ENCODE measurements at places on chromosomes 7 and 10.

DNA sequence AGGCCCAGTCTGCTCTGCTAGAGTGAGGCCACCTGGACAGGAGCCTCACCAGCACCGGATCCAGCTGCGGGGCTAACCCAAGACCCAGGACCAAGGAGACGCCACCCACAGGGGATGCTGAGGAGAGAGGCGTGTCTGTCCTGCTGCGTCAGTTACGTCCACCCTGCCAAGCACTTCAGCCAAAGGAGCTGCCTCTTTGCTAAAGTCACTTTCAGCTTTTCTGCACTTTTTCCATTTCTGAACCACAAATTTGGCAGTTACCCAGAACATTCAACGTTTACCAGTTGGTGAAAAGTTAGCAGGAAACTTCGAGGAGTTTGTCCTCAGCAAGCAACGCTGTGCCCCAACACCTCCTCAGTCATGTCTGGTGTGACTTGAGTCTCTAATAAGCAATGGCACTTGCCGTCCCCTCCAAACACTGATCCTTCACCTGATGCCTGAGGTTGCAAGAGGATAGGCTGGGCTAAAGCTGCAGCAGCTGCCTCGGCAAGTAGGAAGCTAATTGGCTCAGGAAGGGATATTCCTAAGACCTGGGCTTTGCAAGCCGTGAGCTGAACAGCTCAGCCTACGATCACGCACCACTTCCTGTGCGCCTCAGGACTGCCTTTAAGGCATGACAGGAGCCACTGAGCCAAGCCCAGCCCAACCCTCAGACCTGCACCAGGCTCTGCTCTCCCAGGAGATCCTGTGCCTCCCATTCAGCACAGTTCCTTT, 40.1 kb downstream of the KCNH2 start:
- peaks cover 56% of the 10 kb centered on the region for H3K27me3 ChIP-seq
- DNase-seq = no peak
- no peaks in the 10 kb centered on the region for H3K4me1 ChIP-seq
- no peaks in the 10 kb centered on the region for H3K36me3 ChIP-seq
- H3K4me3 ChIP-seq = no peak overlapping the region

GRCh38 chr7:72069263-72069662, 342.9 kb downstream of the CALN1 start:
- H3K4me3 ChIP-seq = no peak overlapping the region
- H3K27ac ChIP-seq = no peak overlapping the region
- no peaks in the 10 kb centered on the region for H3K4me1 ChIP-seq
- H3K36me3 ChIP-seq = no peaks in the 10 kb centered on the region
- no peaks in the 10 kb centered on the region for H3K27me3 ChIP-seq
- DNase-seq = no peak

GRCh38 chr7:44216019-44216418, 15.2 kb downstream of the YKT6 start:
- H3K36me3 ChIP-seq = peaks cover 63% of the 10 kb centered on the region
- H3K27ac ChIP-seq = no peak overlapping the region

DNA sequence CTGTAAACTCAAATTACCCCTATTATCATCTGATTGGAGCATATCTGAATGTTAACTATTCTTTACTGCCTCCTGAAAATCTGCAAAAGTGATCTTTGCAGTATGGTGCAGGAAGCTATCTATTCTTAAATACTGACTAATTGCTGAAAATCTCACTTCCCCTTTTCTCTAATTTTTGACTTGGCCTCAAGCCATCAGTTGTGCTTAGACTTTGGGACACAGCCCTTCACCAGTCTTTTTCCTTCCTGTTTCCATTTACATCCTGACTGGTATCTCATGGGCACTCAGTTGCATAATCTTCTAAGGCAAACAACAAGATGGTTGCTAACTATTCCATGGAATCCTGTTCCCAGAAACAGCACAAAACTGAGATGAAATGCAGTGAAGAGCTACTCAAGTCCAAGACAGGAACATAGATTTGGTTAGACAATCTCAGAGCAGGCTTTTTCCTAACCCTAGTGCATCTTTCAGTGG, 228.5 kb downstream of the SORCS1 start:
- DNase-seq = no peak
- no peak overlapping the region for H3K27ac ChIP-seq
- no peak overlapping the region for H3K4me3 ChIP-seq
- H3K27me3 ChIP-seq = no peaks in the 10 kb centered on the region

- H3K36me3 ChIP-seq = no peaks in the 10 kb centered on the region
- no peak for DNase-seq
- H3K4me3 ChIP-seq = no peak overlapping the region
- peaks cover 8% of the 10 kb centered on the region for H3K4me1 ChIP-seq
- H3K27me3 ChIP-seq = no peaks in the 10 kb centered on the region
- H3K27ac ChIP-seq = no peak overlapping the region
These were observed 286.8 kb downstream of the RPS24 start for GRCh38 chr10:78320506-78320905.

DNA sequence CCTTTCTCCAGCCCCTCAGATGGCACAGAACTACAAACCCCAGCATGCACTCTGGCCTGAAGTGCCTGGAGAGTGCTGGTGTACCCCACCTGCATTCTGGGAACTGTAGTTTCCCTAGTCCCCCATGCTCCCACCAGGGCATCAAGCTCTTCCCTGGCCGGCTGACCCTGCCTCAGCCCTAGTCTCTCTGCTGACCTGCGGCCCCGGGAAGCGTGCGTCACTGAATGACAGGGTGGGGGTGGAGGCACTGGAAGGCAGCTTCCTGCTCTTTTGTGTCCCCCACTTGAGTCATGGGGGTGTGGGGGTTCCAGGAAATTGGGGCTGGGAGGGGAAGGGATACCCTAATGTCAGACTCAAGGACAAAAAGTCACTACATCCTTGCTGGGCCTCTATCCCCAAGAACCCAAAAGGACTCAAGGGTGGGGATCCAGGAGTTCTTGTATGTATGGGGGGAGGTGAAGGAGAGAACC, 2.1 kb downstream of the NOS3 start:
- H3K27me3 ChIP-seq = peaks cover 43% of the 10 kb centered on the region
- no peak overlapping the region for H3K4me3 ChIP-seq
- no peaks in the 10 kb centered on the region for H3K36me3 ChIP-seq
- H3K27ac ChIP-seq = no peak overlapping the region

- peak overlapping the region; percentile 26 for H3K27ac ChIP-seq
- no peak overlapping the region for H3K4me3 ChIP-seq
- no peaks in the 10 kb centered on the region for H3K27me3 ChIP-seq
- H3K36me3 ChIP-seq = no peaks in the 10 kb centered on the region
These were observed 1096.9 kb upstream of the POT1 start for GRCh38 chr7:126026421-126027088.

DNA sequence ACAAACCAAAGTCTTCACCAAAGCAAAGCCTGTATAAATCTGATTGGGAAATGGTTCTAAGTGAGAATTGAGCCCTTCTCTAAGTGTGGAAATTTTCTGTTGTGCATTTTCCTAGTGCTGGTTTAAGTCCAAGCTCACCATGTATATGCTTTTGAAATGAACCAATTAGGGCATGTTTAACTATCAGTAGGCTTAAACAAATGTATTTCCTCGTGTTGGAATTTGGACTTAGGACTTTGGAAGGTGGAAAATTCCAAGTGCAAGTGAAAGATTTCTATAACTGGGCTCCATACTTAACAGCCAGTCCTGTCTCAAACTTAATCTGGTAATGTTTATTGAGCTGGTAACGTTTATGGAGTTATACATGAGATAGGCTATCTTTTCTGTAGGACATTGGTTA, 28.5 kb downstream of the CCNY start:
- H3K4me3 ChIP-seq = no peak overlapping the region
- no peak overlapping the region for H3K27ac ChIP-seq
- DNase-seq = no peak

DNA sequence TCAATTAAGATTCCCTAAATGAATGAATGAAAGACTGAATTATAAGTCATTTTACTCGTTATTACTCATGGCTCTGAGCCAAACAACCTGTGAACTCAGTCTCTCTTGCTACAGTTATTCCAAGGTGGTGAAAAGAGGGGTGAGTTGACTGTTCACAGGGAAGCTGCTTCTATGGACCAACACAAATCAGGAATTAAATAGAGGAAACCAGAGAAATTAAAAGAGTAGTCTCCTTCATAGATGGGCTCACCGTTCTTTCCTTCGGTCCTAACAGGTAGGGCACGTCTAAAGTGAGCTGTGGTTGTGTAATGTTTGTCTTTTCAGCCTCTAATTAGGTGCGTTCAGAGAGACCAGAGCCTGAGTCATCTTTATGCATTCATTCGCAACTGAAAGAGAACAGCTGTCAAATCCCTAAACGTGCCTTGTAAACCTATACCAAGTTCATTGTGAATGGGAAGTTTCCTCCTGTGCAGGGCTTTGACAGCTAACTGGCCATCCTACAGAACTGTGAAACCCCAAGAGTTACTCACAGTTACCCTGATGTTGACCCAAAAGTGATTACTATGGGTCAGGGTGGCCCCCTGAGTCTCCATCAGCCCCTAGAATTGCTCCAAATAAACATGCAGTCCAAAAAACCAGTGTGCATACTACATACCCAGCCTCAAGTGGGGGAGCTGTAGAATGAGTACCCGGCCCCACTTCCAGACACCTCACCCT, 18.2 kb upstream of the C10orf53 start:
- no peak overlapping the region for H3K27ac ChIP-seq
- no peak overlapping the region for H3K4me3 ChIP-seq
- H3K4me1 ChIP-seq = no peaks in the 10 kb centered on the region
- no peaks in the 10 kb centered on the region for H3K36me3 ChIP-seq
- no peak for DNase-seq

DNA sequence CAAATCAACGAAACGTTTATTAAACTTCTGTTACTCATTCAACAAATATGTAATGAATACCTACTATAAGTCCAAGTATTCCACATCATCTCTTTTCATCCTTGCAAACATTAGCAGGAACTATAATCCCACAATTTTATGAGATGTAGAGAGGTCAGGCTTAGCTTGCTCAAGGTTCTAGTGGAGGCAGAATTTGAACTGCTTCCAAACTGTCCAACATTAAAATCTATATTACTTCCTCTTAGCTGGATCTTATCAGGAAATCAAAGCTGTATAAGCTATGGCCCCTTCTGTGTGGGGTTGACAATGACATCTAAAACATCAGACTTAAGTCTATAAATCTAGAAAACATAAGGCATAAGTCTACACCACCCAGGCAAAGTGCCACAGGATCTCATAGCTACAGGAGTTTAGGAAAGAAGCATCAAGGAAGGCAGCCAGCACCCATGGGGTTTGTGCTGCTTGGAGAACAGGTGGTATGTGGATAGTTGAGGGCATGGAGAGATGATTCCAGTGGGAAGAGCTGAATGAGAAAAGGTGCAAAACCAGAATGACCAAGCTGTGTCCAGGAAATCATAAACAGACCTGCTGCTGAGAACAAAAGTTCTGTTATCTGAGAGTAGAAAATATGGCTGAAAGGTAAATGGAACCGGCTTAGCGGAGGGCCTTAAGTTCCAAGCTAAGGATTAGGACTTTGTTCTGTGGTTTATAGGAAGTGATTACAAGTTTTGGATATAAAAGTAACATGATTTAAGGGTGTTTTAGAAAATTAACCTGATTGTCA, 34.5 kb downstream of the PAPSS2 start:
- H3K4me3 ChIP-seq = no peak overlapping the region
- DNase-seq = no peak
- peaks cover 1% of the 10 kb centered on the region for H3K4me1 ChIP-seq
- H3K36me3 ChIP-seq = no peaks in the 10 kb centered on the region

- peaks cover 12% of the 10 kb centered on the region for H3K36me3 ChIP-seq
- H3K27me3 ChIP-seq = no peaks in the 10 kb centered on the region
- DNase-seq = no peak
- H3K4me1 ChIP-seq = peaks cover 2% of the 10 kb centered on the region
- H3K27ac ChIP-seq = no peak overlapping the region
These were observed 109.7 kb downstream of the HIP1 start for GRCh38 chr7:75629044-75629443.

DNA sequence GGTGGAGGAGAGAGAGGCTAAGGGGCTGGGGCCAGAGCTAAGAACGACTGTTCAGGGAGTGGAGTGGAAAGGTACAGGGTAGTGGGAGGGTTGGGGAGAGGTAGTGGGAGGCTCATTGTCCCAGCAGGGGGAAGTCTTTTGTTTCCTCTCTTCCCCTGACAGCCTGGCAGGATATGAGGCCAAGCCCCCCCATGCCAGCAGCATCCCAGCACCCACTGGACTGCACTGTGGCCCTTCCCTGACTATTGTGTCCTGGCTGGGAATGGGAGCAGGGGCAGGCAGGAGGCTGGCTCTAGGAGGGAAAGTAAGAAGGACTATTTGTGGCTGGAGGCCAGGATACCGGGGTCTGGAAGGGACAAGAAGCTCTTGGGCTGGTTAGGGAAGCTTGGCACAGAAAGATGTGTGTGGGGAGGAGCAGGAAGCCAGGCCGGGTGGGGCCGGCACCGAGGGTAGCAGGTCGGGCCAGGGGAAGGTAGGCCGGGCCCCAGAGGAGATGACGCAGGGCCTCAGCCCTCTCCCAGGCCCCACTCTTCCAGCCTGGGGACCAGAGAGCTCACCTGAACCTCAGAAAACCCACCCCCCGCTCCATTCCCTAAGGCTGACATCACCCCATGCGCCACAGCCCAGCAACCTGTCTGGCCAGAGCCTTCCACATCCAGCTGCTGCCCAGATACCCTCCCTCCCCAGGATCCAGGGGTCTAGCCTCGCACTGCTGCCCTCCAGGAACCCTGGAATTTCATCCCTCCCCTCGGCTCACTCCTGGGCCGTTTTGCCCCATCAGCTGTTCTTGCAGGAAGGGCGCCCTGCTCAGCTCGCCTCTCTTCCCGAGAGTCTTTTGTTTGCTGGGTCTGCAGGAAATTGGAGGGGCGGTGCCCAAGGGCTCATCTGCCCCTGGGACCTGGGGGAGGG, 8.8 kb upstream of the EPHB4 start:
- H3K4me3 ChIP-seq = no peak overlapping the region
- H3K36me3 ChIP-seq = no peaks in the 10 kb centered on the region
- DNase-seq = no peak
- peaks cover 14% of the 10 kb centered on the region for H3K4me1 ChIP-seq
- H3K27me3 ChIP-seq = no peaks in the 10 kb centered on the region

- no peaks in the 10 kb centered on the region for H3K36me3 ChIP-seq
- H3K27ac ChIP-seq = peak overlapping the region; percentile 24
- no peaks in the 10 kb centered on the region for H3K27me3 ChIP-seq
- H3K4me1 ChIP-seq = peaks cover 11% of the 10 kb centered on the region
These were observed 125.2 kb downstream of the TACC2 start for GRCh38 chr10:122113945-122114747.

DNA sequence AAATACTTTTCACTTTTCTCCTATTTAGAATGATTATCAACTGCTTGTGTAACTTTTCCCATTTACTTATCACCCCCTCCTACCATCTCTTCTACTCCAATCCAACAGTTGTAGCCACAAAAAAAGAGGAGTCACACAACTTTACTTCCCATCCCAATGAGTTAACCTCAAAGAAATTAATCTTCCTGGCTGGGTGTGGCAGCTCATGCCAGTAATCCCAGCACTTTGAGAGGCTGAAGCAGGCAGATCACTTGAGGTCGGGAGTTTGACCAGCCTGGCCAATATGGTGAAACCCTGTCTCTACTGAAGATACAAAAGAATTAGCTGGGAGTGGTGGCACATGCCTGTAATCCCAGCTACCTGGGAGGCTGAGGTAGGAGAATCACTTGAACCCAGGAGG, 19.9 kb downstream of the SYPL1 start:
- H3K36me3 ChIP-seq = peaks cover 92% of the 10 kb centered on the region
- DNase-seq = no peak
- H3K27ac ChIP-seq = no peak overlapping the region
- no peaks in the 10 kb centered on the region for H3K4me1 ChIP-seq

GRCh38 chr7:138608275-138608674, 92.9 kb downstream of the SVOPL start:
- H3K4me1 ChIP-seq = peaks cover 3% of the 10 kb centered on the region
- H3K27ac ChIP-seq = peak overlapping the region; percentile 29
- DNase-seq = peak; percentile 11
- H3K27me3 ChIP-seq = no peaks in the 10 kb centered on the region
- no peak overlapping the region for H3K4me3 ChIP-seq
- H3K36me3 ChIP-seq = no peaks in the 10 kb centered on the region

Data from mesenchymal stem cell (in vitro differentiated cells and primary cell).